ENCODE measurements at places on chromosomes 4 and X.

- DNase-seq: no peak
Measured at GRCh38 chr4:55781812-55782211, 37.8 kb upstream of the EXOC1L start.

- peak; percentile 25 for DNase-seq
Measured at GRCh38 chrX:134520860-134521390, 61.0 kb downstream of the HPRT1 start.

DNA sequence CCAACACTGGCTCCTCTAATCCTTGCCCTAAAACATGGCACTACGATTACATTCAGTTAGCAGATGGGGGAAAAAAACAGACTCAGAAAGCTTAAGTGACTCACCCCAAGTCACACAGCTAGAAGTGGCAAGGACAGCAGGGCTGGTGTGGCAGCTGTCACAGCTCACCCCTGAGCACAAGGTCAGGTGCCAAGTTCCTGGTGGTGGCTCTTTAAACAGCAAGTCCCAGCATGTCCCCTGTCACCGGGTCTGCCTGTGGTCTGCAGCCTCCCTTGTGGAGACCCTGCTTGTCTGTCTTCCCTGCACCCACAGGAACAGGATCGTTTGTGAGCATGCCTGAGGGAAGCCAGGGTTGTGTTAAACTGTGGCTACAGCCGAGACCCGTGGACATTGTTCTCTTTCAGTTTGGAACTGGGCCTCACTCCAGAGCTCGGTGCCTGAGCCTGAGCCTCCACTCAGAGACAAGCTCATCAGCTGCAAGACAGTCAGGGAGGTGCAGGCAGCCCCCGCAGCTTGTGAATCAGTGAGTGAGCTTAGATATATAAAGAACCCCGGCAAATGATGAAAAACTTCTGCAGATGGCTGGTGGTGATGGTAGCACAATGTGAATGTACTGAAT, 260.8 kb downstream of the BCOR start:
- DNase-seq: no peak

- DNase-seq: no peak
Measured at GRCh38 chr4:90546114-90546513, 418.9 kb downstream of the CCSER1 start.

- no peak for DNase-seq
Measured at GRCh38 chr4:127648061-127648460, 15.3 kb downstream of the INTU start.

- DNase-seq: no peak
Measured at GRCh38 chr4:129968778-129969177, 872.8 kb downstream of the C4orf33 start.

DNA sequence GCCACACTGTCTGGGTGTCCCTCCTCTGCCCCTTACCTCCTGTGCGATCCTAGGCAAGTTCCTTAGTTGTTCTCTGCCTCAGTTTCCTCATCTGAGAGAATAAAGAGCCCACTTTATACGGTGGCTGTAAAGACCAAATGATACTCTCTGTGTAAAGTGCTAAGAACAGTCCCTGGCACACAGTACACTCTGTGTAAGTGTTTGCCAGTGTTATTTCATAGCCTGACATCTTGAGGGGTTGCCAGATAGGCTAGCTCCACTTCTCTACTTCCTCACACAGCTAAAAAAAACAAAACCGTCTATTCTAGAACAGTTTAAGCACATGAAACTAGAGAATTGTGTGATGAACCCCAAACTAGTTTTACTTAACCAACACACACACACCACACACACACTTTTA, 17.1 kb downstream of the SPON2 start:
- DNase-seq: no peak

GRCh38 chr4:75858721-75859120, 43.5 kb downstream of the PPEF2 start:
- DNase-seq: no peak

- no peak for DNase-seq
Measured at GRCh38 chr4:100889401-100889800, 371.6 kb upstream of the EMCN start.

DNA sequence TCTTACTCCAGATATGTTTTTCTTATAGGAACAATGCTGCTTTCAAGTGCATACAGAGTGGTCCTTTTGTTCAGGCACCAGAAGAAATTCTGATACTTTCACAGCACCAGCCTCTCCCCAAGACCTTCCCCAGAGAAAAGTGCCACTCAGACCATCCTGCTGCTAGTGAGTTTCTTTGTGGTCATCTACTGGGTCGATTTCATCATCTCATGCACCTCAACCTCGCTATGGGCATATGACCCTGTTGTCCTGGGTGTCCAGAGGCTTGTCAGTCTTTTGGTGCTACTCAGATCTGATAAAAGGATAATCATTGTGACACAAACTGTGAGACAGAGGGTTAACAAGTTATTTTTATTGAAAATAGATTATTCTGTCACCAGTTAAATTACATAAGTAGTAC, 39.5 kb downstream of the WDR13 start:
- DNase-seq: no peak

- no peak for DNase-seq
Measured at GRCh38 chr4:26896636-26897035, 36.0 kb downstream of the STIM2 start.

DNA sequence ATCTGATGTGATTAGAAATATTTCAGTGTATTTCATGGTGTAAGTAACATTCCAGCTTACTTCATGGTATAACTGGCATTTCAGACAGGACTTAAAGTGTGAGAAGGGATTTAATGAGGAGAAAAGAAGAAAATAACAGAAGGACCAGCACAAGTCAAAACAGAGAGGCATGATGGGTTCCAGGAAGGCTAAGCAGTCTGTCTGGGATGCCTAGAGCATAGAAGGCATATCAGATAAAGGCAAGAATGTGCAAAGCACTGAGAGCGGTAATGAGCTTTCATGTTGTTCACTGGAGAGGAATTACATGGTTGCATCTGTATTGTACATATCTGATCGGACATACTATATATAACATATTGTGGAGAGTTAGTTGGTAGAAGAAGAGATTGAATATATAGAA, 54.2 kb downstream of the GRID2 start:
- no peak for DNase-seq

DNA sequence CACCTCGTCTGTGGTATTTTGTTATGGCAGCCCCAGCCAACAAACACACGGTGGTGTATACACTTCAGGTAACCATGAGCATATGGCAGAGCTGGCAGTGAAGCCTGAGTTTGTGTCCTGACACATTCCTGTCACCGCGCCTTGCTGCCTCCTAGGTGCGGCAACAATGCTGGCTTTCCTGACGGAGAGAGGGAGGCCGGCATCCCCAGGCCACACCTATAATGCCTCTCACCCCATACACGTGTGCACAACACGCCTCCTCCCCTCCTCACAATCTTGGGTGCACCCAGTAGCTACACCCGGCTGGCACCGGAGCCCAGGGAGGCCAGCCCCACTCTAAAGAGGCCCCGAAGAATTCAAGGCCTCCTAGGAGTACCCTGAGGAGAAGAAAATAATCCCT, 158.5 kb downstream of the NSUN7 start:
- DNase-seq: no peak

GRCh38 chr4:71066737-71067716, 73.6 kb downstream of the DCK start:
- no peak for DNase-seq

DNA sequence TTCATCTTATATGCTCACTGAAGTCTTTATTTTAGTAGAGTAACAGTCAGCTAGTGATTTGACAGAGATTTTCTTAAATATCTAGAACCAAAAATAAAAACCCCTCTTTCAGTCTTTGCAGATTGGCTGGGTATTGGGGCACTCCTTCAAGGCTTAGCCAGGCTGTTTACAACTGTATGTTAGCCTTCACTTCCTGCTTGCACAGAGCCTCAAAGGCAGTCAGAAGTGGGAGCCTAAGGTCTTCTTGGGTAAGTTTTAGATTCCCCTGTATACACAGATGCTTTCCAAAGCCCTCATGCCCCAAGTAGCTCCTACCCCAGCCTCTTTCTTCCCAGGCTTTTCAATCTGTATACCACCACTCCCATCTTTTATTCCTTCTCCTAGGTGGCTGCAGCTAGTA, 136.1 kb upstream of the STIM2 start:
- DNase-seq: no peak

DNA sequence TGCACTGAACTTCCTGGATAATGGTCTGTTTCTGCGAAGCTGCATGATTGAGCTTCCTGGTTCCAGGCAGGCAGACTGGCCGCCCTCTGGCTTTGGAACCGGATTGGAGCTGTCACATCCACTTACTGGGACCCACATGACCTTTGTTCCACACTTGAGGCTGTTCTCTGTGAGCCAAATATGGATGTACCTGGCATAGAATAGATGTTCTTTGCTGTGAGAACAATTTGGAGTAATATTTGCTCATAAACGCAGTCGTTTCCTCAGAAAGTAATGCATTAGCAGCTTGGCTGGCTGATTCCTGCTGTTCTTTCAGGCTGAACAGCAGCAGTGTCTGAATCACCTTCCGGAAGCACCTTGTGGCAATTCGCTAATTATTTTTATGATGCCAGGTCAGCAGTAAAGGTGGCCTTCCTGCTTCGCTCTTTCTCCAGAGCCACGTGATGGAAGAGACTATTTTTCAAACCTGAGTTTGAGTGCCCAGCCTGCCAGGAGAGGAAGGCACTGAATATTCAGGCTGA, 78.1 kb upstream of the BOD1L1 start:
- DNase-seq: no peak

- no peak for DNase-seq
Measured at GRCh38 chr4:97759785-97760184, 383.5 kb downstream of the STPG2 start.

- no peak for DNase-seq
Measured at GRCh38 chr4:94342694-94343093, at the start of gene HPGDS. HPGDS (minus strand) TSS chr4:94342836; CDS start chr4:94334629, 8,207 bp downstream.

- no peak for DNase-seq
Measured at GRCh38 chrX:149871940-149872339, 9.0 kb upstream of the MAGEA8 start.

DNA sequence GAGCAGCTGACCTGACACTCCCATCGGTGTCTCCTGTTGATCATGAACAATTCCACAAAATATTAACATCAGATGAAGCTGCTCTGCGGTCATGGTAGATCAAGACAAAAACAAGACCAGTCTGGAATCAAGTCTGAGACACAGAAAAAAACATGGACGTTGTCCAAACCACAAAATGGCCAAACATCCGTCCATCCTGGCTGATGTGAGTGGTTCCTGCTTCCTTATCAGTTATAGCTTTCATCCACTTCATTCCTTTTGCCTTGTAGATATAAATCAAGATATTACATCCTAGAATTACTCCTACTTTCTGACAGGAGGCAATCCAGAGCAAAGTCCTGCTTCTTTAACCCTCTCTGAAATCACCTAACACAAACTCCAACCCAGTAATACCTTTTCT, 28.8 kb upstream of the PCSK1N start:
- DNase-seq: peak; percentile 8

All from fibroblast of skin of left biceps (primary cell).